HFFc6 (cell line): ENCODE measurements at places on chromosomes 6 and 20.

DNA sequence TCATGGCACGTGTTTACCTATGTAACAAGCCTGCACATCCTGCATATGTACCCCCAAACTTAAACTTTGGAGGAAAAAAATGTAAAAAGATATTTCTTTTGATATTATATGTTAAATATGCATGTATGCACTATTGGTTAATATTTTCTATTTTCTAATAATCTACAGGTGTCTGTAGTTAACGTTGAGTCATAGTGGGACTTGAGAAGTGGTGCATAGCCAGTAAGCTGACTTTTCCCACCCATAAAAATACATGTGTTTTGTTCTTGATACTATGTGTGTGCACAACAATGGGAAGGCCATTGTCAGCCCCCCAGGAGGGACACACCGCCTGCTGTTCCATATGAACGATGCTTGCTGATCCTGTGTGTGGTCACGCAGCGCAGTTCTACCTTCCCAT, 49.1 kb downstream of the FAM120B start:
- DNase-seq, result no peak

DNA sequence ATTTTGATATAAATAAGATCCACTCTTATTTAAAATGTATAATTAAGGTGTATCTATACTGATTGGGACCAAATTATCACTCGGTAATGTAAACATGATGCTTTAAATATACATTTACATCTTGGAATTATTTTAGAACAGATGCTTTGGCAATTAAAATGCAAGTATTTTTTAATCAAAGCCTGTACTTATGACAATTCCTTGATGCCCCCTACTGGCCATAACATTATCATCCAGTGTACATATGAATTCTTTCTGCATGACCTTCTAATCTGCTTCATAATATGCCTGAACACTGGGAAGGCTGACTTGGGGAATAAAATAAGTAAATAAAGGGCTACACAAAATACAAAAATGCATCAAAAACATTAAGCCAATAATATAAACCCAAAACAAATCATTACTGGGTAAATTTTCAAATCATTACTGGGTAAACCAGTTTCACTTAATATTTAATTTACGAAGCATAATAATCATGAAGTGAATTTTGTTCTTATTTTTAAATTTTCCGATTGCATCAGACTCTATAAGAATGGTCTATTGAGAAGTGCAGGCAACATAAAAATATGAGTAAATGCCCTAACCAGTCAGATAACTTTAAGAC, 65.1 kb downstream of the CGA start:
- peak; percentile 55 for DNase-seq

GRCh38 chr6:87803791-87804190, 101.8 kb upstream of the AKIRIN2 start:
- DNase-seq, result no peak

DNA sequence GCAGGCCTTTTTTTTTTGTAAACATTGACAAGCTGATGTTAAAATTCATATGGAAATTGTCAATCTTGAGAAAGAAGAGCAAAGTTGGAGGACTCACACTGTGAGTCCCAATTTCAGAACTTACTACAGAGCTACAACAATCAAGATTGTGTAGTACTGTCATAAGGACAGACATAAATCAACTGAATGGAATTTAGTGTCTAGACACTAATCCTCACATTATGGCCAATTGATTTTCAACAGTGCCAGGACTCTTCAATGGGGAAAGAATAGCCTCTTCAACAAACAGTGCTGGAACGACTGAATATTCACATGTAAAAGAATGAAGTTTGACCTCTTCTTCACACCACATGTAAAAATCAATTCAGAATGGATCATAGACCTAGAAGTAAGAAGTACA, 60.8 kb downstream of the TGM2 start:
- DNase-seq, result no peak

DNA sequence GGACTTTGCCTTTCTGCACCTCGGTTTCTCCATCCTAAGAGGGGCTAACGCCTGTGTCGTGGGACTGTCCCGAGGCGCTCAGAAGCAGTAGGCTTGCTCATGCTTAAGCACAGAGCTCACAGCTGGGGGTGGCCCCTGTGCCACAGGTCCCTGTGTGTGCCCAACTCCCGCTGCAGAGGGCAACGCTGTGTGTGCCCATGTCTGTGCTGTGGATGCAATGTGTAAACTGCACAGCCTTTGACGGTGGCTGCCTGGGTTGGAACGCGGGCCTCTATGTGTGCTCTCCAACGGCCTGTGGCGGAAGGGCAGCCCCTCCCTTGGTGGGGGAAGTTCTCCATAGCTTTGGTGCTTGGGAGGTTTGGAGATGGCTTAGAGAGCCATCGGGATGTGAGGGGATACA, 10.7 kb upstream of the GATA5 start:
- no peak for DNase-seq

GRCh38 chr6:135226537-135226936, 45.4 kb downstream of the MYB start:
- no peak for DNase-seq

GRCh38 chr20:32052090-32052777, at the start of gene HCK:
Gene HCK, plus strand, starts transcription at chr20:32052242.
- no peak for DNase-seq

DNA sequence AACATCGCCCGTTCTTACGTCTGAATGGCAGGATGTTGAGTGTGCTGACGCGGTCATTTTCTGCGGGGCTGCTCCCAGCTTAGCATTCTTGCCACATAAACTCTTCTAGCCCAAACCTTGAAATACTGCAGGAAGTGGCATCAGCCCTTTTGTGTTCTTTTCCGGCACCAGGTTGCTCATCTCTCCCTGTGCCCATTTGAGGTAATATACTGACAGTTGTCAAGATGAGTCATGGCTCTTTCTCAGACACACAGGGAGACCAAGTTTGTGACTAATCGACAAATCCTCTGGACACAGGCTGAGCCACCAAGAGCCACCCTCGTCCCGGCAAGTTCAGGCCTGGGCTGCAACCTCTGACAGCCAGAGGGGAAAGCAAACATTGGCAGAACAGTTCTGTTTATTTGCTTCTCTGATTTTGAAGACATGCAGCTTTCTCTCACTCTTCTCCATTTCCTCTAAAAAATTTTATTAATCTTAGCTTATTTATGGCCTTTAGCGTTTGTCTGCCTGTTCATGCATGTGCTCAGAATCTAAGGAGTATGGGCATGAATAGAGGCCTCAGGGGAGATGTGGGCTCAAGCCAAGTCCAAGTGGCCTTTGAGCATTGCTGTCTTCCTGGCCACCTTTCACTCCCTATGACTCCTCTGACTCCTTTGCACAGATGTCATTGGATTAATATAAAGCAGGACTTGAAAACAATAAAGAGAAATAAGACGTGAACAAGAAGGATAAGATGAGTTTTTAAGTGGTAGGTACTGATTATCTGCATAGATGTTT, 328.2 kb upstream of the JAG1 start:
- DNase-seq, result peak; percentile 29
